ACHN (cell line): ENCODE measurements at places on chromosomes 4 and X.

GRCh38 chrX:64853424-64853823, 122.8 kb downstream of the ZC4H2 start:
- DNase-seq, result no peak

DNA sequence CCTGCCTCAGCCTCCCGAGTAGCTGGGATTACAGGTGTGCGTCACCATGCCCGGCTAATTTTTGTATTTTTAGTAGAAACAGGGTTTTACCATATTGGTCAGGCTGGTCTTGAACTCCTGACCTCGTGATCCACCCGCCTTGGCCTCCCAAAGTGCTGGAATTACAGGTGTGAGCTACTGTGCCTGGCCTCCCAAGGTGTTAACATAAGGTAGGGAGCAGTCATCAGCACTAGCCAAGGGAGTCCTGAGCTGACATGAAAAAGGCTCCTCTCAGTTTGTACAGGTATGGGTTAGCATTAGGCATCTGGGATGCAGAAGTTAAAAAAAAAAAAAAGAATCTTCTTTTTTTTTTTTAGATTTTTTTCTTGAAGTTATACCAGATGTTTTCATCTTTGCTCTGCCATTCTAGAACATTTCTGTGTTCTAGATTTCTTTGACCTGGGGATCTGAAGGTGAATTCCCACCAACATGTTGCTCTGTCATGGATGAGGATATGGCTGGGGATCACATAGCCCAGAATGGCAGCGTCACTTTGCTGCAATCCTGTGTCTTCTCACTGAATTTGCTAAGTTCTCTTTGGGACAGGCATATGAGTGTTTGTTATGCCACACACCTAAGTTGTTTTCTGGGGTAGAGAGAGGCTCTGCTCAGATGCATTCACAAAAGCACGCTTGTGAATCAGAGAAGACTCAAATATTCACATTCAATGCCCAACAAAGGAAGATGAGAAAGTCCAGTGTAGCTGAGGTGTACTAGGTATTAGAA, 24.4 kb upstream of the PLA2G12A start:
- DNase-seq, result no peak

DNA sequence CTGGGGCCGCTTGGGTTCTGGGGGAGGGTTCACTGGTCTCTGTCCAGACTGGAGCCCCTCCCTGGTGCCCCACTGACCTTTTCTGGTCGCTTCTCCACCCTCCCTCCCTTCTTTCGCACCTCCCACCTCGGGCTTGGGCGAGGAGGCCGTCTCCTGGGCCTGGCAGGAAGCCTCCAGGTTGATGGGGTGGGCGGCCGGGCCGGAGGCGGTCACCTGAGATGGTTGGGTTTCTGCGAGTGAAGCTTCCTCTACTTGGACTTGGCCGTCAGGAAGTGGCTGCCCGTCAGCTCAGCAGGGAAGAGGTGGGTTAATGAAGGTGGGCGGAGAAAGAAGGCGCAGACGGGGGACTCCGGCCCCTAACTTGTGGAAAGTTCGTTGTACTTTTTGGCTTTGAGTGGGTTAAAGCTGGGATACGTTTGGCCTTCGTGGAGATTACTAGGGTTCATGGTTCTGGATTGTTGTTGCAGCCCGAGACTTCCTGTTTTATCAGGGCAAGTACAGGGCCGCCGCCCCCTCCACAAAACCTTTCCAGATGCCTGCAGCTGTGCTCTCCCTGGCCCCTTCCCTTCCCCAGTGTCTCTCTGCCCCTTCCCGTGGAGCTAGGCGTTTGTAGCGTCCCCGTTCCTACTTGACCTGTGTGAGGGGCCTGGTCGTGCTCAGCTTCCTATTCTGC, 1.2 kb downstream of the AKAP17A start:
- no peak for DNase-seq

GRCh38 chr4:87054900-87055299, 120.1 kb downstream of the AFF1 start:
- no peak for DNase-seq

DNA sequence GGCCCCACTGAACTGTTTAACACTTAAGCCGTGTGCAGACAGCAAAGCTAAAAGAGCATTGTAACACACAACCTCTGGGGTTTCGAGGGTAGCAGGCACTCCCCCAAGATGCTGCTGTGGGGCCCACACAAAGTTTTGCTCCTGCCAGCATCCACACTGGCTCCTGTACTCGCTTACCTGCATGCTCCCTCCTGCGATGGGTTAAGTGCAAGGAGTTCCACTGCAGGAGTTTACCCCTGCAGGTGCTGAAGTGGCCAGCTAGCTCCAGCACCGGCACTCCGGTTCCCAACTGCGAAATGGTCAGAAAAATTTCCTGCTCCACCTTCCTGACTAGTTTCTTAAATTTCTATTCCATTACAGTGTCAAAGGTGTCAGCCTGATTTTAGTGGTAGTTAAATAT, 443.5 kb downstream of the PCDH10 start:
- DNase-seq, result no peak
